ENCODE measurements at places on chromosomes 16 and 17.
A peak's percentile ranks its signal among the peaks of the same experiment; 100 is the strongest.

- DNase-seq: no peak
Measured at GRCh38 chr16:70568601-70569237, 45.1 kb downstream of the SF3B3 start.

DNA sequence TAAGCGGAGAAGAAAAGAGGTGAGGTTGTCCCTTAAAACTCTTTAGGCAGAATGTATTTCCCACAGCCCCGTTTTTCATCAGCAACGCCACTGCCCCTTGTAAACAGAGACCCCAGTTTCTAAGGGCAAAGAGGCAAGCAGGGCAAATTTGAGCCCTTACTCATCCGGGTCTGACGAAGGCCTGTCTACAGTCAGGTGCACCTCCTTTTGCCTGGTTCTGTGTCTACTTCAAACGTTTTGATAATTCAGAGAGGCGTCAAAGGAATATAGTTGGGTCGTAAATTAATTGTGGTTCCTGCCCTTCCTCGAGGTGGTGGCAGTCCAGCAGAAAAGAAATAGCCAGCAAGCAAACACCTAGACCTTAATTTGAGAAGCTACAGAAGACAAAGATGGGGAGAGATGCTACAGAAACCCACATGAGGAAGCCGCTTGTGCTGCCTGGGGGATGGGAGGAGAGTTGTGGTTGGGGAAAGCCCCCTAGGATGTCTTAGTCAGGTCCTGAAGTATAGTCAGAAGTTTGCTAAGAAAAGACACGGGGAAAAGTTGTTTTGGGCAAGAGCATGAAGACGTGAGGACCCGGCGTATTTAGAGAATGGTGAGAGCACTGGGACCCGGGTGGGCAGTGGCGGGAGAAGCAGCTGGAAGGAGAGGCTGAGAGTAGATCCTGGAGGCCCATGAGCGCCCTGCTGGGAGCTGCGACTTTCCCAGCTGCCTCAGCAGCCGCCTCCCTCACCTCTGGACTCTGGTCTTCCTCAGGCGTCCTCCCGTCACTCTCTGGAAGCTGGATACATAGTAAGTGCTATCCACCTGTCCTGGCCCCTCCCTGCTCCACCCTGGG is 2.4 kb downstream of the FBRS start:
- DNase-seq: peak; percentile 30

DNA sequence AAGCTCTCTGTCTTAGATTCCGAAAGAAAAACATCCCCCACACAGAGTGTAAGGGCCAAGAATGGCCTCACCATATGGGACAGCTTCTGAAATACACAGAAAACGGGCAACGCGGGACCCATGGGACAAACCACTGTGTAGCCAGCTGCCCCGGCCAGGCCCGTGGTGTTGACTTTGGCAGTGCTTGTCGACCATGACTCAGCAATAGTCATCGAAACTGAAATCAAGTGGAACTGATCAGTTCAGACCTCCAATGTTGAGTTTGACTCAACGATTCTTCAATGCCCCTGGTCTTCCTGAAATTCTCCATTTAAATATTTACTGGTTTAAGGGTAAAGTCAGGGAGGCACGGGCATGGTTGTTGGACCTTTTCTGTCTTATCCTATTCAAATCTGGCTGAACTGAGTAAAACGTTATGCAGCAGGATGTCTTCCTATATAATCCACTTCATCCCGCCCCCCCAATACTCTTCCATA is 27.5 kb downstream of the ZFHX3 start:
- peak; percentile 89 for DNase-seq

- no peak for DNase-seq
Measured at GRCh38 chr16:8182761-8183160, 407.6 kb downstream of the TMEM114 start.

DNA sequence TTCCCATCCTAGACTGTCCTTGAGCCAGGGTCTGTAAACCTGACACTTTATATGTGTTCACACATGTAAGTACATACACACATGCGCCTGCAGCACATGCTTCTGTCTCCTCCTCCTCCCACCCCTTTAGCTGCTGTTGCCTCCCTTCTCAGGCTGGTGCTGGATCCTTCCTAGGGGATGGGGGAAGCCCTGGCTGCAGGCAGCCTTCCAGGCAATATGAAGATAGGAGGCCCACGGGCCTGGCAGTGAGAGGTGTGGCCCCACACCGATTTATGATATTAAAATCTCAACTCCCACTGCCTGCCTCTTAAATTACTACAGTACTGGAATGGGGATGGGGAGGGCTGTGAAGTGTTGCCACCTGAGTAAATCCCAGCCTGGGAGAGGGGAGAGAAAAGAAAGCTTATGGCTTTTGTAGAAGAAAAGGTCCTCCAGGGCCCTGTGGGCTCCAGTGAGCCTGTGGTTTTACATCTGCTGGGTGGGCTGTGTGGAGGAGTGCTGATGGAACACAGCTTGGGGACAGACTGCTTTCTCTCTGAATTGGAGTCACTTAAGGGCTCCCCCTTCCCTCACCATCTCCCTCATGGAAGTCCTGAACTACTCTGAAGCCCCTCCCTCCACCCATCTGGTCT is 990 bp upstream of the WNK4 start:
- no peak for DNase-seq

DNA sequence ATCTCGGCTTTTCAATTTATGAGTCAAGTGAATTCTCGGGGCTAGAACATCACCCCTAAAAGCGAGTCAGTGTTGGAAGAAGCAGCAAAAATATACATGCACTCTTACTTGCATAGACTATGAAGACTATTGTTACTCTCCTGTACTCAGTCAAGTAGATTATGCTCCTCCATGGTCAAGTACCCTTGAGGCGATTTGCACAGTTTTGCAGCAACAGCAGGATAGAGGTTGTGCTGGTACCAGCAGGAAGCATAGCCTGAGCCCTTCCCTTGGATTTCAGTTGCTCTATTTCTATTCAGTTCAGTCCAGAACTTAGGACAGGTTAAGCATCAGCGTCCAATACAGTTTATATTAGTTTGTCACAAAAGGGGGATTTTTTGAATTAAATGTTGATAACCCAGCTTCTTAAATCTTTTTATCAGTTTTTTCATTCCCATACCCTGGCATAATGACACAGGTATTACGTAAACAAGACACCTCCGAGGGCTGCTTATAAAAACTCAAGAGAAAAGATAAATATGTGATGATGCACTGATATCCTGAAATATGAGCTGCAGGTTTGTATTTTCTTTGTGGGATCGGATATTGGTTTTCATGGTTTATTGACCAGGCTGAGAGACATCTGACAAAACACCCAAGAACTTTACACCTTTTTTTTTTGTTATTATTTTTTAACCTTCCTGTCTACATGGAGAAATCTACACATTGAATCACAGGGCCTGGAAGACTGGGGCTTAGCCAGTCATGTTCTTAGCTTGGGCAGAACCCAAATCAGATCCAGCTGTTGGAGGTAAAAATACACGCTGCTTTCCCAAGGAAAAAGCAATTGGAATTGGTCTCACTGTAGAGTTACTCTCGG is 144.1 kb downstream of the PITPNC1 start:
- peak; percentile 61 for DNase-seq

DNA sequence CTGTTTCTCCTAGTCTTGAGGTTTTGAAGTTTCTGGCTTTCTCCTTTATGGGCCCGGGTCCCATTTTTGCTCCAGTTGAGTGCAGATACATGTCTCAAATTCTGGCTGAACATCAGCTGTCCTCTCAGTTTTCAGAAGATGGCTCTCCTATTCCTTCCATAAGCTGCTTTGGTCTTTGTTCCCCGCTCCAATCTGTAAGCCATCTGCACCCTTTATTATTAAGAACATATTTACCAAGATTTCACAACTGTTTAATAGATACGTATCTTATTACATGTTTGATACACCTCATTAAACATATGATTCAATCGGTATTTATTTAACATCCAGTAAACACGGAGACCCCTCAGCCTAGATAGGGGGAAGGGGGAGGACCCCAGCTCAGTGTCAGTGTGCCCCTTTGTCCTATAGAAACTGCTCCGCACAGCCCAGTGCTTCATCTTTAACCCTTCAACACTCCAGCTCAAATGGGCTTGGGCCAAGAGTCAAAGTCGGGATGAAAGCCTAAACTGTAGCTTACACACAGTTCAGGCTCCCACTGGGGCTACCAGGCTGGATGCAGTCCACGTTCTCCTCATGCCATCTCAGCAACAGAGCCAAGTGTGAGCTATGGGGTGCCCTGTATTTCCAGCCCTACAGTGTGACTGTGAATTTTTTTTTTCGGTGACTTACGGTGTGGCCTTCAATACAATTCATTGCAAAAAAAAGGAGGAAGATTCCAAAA is 166.0 kb upstream of the ZFHX3 start:
- peak; percentile 63 for DNase-seq

- no peak for DNase-seq
Measured at GRCh38 chr16:50614955-50615724, 66.0 kb downstream of the SNX20 start.

DNA sequence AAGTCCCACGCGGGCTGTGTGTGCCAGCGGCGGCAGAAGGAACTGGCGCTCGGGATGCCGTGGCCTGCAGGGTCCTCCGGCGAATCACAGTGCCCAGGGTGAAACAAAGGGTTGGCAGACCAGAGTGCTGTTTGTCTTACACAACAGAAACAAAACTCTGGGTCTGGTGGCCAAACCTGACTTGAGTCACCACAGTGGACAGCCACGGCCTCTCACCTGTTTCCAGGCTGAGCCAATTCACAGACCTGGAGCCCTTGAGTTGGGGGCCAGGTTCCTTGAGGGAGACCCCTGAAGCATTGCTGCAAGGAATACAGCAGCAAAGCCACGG is 2.1 kb upstream of the CHMP6 start:
- no peak for DNase-seq

DNA sequence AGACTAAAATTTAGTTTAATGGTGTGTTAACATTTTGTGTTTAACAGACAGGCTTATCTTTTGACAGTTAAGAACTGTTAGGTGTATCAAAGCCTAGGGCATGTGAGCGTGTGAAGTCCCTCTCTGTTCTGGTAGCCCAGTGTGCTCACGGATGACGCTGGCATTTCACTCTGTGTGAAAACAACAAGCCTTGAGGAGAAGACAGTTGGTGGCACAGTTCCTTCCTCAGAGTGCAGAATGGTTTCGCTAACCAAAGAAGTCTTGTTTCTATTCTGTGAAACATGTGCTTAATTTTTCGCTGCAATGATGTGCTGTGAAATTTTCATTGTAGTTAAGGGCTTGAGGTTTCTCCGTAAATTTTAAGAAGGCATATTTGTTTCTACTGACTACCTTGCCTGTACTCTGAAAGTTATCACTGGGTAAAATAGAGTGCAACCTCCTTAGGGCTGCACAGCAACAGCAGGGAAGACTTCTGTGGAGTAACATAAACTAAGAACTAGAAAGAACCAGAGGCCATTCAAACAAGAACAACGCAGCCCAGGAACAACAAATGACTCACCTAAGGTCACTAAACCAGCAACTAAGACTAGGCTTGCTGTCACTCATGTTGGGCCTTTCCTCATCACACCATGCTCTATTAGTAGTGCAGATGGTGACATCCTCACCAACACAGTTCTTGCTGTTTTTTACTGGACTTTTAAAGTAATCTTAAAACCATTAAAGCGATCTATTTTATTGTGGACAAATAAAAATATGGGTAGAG is 33.4 kb downstream of the BRD7 start:
- no peak for DNase-seq

DNA sequence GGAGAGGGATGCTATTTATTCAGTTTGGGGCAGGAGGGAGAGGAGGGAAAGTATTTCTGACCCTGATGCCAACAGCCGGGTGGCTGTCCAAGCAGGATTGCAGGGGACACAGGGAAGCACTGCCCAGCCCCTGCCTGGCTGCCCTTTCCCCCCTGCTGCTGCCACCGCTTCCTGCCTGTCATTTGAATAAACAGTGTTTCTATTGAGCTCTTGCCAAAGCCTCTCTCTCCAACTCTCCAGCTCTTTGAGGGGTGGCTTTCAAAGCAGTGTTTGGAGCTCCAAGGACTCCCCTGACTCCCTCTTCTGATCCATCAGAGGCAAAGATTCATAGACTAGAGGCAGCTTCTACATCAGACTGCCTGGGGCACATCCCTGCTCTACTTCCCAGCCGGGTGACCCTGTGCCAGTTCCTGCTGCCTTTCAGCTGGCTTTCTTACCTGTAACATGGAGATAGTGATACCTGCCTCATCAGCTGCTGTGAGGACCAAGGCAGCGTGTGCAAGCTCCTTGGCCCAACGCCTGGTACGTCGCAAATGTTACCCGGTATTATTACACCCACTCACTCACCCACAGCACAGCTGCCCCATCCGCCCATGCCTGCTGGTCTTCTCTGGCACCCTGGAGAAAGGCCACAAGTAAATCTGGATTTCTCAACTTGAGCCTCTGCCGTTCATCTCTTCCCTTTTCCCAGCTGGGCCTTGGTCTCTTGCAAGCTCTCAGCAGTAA is 9.5 kb downstream of the PROCA1 start:
- no peak for DNase-seq

GRCh38 chr17:42221886-42222745 is 27.8 kb upstream of the GHDC start:
- DNase-seq: peak; percentile 41

DNA sequence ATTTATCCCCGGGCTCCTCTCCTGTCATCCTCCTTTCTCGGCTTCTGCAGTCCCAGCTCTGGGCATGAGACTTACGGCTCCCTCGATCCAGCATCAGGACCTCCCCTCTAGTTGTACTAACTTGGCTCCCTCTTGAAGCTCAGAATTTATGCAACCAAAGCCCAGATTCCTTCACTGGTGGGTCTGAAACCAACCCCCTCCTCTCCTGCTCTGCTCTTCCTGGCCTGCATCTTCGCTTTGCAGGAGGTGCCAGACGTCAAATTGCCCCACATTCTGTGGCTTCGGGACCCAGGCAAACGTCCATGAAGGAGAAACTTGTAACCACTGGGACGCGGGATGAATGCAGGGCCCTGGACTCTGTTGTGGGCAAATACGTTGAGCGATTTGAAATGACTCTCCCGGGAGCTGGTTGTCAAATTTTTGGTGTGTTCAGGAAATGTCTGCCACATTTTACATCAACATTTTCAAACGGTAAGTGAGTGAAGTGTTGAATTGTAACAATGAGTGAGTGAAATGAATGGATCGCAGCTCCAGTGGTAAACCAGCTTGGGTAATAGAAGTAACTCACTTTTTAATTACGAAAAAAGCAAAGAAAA is 29.3 kb upstream of the ELAC2 start:
- peak; percentile 85 for DNase-seq

DNA sequence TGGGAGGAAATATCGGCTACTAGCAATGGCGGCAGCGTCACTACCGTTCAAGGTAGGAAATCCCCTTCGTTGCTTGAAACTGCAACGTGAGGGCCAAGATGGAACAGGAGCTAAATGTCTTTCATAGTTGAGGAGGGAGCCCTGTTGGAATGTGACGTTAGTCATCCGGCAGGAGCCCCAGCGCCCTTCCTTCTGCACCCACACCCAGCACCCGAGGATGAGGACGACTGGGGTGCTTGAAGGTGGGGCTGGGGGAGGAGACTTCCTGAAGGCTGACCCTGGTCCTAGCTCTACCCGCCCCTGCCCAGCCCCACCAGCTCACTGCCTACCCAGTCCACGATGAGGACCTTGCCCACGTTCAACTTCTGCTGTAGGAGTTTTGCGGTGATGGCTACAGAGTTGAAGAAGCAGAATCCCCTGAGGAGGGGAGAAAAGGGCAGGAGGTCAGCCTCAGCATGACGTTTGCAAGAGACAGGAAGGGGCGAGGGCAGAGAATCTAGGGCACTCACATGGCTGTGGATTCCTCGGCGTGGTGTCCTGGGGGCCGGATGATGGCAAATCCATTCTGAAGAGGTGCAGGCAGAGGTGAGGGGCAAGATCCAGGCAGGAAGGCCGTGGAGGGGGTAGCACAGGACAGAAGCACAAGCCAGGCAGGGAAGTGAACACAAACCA is 11.9 kb downstream of the G6PC3 start:
- DNase-seq: no peak

- DNase-seq: peak; percentile 57
Measured at GRCh38 chr16:65876056-65876408, 490.5 kb upstream of the CDH5 start.

GRCh38 chr16:56936491-56936890 is 4.5 kb downstream of the HERPUD1 start:
- DNase-seq: peak; percentile 81

- peak; percentile 60 for DNase-seq
Measured at GRCh38 chr16:30065943-30066760, 592 bp downstream of the ALDOA start.

Data from fibroblast of skin of abdomen (primary cell).